Transverse colon (tissue), 4 donors: ENCODE measurements at places on chromosomes 6 and 20. TPM values are rescaled to one million over a fixed set of nuclear protein-coding genes. Genes with fewer than 3 reads are reported as not detected.

DNA sequence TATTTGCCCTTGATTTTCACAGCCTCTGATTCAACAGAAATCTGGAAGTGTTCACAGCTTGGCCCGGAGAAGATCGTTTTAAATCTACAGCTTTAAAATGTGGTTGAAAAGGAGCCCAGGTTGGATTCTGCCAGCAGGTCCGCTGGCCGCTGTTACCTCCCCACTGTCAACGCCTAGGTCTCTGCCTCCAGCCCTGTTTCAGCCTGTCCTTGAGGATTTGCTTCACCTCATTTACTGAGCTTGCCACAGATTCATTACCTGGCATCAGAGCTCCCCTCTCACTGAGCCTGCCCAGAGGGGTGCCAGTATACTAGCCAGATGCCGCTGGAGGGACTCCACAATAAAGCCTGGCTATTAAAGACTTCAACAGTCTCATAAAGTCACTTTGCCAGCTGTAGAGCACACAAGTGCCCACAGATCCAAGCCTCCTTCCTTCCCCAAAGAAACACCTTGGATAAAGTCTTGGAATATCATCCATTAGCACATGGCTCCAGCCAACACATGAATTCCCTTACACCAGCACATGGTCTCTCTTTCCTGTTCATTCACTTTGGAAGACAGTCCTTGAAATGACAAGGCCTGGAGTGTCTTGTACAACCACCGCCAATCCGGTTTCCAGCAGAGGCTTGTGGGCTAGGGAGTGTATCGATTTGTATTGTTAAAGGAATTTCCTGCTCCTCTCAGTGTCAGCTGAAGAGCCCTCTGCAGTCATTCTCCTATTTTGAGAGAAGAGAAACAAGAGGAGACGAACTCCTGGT lies 9.5 kb upstream of the NR2E1 start:
- peaks cover 100% of the 10 kb centered on the region for H3K27me3 ChIP-seq
- no peak for DNase-seq
- no peak overlapping the region for H3K4me3 ChIP-seq
- H3K27ac ChIP-seq, result no peak overlapping the region
- H3K4me1 ChIP-seq, result peaks cover 16% of the 10 kb centered on the region
- H3K36me3 ChIP-seq, result no peaks in the 10 kb centered on the region

- no peak overlapping the region for H3K4me3 ChIP-seq
- no peaks in the 10 kb centered on the region for H3K27me3 ChIP-seq
These were observed 5.0 kb upstream of the CPNE1 start for GRCh38 chr20:35669681-35670080.

GRCh38 chr20:46128310-46129151 lies 10.4 kb downstream of the CD40 start:
- DNase-seq, result no peak
- H3K4me3 ChIP-seq, result no peak overlapping the region
- no peaks in the 10 kb centered on the region for H3K4me1 ChIP-seq
- H3K36me3 ChIP-seq, result no peaks in the 10 kb centered on the region

MEI4 gene
- total RNA-seq, result not detected

- H3K36me3 ChIP-seq, result no peaks in the 10 kb centered on the region
- no peaks in the 10 kb centered on the region for H3K4me1 ChIP-seq
- H3K27ac ChIP-seq, result no peak overlapping the region
- DNase-seq, result no peak
These were observed 792.9 kb downstream of the EYS start for GRCh38 chr6:64914124-64914523.

DNA sequence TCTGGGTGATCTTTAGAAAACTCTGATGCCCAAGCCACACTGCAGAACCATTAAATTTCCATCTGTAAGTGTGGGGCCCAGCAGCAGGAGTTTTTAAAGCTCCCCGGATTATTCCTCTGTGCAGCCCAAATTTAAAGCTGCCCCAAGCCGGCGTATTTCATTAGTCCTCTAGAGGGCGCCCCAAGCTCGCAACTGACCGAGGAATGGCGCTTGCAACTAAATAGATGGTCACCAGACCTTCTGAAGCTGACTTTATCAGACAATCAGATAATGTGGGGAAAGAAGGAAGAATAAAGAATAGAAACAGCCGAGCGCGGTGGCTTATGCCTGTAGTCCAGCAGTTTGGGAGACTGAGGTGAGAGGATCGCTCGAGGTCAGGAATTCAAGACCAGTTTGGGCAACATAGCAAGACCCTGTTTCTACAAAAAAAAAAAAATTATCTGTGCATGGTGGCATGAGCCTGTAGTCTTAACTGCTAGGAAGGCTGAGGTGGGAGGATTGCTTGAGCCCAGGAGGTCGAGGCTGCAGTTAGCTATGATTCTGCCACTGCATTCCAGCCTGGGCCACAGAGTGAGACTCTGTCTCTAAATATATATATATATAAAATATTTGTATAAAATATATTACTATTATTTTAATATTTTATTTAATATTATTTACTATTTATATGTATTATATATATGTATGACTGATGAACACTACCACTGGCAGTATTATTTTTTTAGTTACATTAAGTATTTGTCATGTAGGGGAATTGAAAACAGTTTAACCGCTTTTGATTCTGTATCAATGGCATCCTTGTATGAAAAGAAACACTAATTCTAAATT lies 56.0 kb downstream of the OTOR start:
- H3K27ac ChIP-seq, result no peak overlapping the region
- peaks cover 35% of the 10 kb centered on the region for H3K27me3 ChIP-seq
- no peaks in the 10 kb centered on the region for H3K4me1 ChIP-seq
- H3K4me3 ChIP-seq, result no peak overlapping the region
- DNase-seq, result peak; percentile 38

DNA sequence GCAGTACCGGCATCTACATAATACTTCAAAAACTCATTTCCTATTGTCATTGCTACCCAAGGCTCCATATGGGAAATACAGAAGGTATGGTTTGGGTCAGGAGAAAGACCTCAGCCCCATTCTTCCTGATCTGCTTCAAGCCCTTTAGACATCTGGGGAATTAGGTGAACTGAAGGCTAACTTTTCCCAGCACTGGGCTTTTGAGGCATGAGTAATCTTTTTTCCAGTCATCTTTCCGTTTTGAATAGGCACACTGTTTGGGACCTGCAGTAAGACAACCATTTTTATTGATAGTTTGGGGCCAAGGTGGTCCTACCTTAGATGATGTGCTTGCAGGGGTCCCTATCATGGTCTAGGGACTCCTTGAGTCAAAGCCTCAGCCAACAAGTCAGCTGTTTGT lies 198.4 kb downstream of the HAO1 start:
- H3K27ac ChIP-seq, result no peak overlapping the region
- H3K27me3 ChIP-seq, result no peaks in the 10 kb centered on the region
- no peak for DNase-seq
- H3K4me1 ChIP-seq, result no peaks in the 10 kb centered on the region
- H3K4me3 ChIP-seq, result no peak overlapping the region
- H3K36me3 ChIP-seq, result no peaks in the 10 kb centered on the region

DNA sequence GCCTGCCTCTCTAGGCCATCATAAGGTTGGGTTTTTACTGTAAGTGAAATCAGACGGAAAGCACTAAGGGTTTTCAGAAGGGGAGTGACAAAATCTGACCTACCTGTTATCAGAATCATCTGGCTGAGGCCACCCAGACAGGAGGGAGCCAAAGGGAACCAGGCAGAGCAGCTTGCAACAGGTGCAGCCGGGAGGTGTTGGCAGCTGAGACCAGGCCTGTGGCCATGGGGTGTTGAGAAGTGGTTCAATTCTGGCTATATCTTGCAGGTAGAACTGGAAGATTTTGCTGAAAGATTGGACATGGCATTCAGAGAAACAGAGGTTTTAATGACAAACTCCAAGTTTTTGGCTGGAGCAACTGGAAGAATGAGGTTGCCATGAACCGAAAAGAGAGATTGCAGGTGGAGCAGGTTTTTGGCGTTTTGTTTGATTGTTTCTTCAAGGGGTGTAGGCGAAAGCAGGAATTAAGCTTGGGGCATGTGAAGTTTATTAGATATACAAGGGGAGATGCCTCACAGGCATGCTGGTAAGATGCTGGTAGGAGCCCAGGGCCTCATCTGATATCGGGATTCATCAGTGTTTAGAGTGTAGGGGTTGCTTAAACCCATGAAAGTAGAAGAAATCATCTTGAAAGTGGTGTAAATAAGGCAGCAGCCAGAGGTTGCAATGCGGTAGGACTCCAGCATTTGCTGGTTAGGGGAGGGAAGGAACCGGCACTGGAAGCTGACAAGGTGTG lies 35.1 kb upstream of the MAP3K4 start:
- no peaks in the 10 kb centered on the region for H3K4me1 ChIP-seq
- peaks cover 7% of the 10 kb centered on the region for H3K27me3 ChIP-seq
- no peak overlapping the region for H3K27ac ChIP-seq
- no peak overlapping the region for H3K4me3 ChIP-seq

LAMA4 gene
- total RNA-seq, result 27.3 TPM

GRCh38 chr20:36064658-36065426 lies 89.7 kb upstream of the EPB41L1 start:
- DNase-seq, result peak; percentile 98
- H3K36me3 ChIP-seq, result no peaks in the 10 kb centered on the region
- H3K4me1 ChIP-seq, result peaks cover 9% of the 10 kb centered on the region
- H3K27ac ChIP-seq, result peak overlapping the region; percentile 88

ECT2L gene
- not detected for total RNA-seq

DNA sequence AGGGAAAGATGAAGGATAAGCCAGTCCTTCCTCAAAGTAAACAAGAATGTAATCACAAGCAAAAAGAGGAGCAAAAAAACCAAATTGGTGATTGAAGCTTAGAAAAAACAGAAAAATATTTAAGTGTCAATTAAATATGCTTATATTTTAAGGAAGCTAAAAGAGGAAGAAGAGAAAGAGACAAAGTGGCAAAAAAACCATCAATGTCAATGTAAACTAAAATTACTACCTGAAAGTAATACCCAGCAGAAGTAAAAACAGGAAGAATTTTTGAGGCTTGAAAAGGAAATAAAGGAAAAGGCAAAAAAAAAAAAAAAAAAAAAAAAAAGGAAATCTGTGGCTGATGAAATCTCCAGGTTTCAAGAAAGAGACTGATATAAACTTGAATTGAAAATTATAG lies 36.2 kb upstream of the OGFRL1 start:
- no peaks in the 10 kb centered on the region for H3K36me3 ChIP-seq
- H3K4me1 ChIP-seq, result no peaks in the 10 kb centered on the region
- H3K27me3 ChIP-seq, result no peaks in the 10 kb centered on the region
- H3K27ac ChIP-seq, result no peak overlapping the region

DNA sequence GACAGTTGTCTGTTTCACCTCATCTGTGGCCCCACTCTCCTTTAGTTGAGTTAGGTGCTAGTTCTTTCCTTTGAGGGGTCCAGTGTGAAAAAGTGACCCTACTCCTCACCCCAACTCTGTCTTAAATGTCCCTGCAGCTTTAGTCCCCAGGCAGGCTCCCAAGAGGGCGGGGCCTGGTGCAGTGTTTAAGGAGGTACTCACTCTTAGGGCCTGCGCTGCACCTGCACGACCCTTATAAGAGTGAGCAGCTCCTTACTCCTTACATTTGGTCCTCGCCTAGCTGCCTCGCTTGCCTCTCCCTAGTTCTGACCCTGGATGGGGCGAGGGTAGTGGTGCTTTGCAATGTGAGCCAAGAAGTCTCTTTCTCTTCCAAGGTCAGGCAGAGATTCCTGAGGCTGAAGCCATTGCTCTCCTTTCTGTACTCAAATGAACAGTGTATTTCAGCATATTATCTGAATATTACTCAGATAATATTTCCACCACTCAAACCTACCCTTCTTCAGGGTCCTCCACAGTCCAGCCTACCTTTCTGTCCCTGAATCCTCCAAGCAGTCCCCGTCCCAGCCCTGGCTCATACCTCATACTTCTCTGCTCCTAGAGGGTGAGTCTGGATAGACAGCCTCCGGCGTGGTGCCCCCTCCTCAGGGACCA lies 11.9 kb upstream of the VEGFA start:
- H3K27ac ChIP-seq, result no peak overlapping the region
- no peaks in the 10 kb centered on the region for H3K4me1 ChIP-seq
- H3K27me3 ChIP-seq, result no peaks in the 10 kb centered on the region
- H3K4me3 ChIP-seq, result no peak overlapping the region
- H3K36me3 ChIP-seq, result no peaks in the 10 kb centered on the region

DNA sequence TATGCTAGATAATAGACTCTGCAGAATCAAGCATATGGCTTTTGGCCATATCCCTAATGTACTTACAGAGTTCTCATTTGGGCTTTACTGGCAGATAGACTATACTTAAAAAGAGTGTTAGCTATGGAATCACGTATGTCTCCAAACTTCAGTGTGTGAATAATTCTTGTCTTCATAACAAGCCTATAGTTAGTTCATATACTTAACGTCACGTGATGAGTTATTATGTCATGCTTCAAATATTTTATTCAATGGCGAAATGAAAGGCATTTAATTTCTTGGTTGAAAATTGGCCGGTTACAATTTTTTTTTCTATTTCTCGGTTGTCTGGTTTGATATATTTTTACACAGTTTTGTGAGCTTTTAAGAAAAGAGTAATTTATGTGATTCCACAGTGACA lies 62.7 kb downstream of the MEI4 start:
- H3K27me3 ChIP-seq, result no peaks in the 10 kb centered on the region
- H3K4me1 ChIP-seq, result no peaks in the 10 kb centered on the region
- no peak overlapping the region for H3K27ac ChIP-seq
- no peak for DNase-seq
- no peaks in the 10 kb centered on the region for H3K36me3 ChIP-seq

SLC17A1 gene
- not detected for total RNA-seq

DNA sequence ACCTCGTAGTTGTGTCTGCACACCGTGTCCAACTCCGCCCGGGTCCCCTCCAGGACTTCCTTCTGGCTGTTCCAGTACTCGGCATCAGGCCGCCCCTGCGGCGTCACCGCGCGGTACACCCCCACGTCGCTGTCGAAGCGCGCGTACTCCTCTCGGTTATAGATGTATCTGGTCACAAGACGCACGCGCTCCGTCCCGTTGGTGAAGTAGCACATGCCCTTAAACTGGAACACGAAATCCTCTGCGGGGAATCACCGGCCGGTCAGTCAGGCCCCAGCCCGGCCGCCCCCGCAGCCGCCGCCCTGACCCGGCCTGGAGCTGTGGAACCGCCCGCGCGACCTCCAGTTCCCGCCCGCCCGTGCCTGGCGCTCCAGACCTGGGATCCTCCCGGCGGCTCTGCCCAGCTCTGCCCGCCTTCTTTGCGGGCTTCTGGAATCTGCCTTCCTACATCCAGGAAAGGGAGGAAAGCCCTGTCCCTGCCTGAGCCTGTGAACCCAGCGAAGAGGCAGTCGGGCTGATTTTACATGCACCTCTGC lies 1.6 kb downstream of the HLA-DQB1 start:
- H3K4me1 ChIP-seq, result no peaks in the 10 kb centered on the region
- DNase-seq, result peak; percentile 40
- H3K4me3 ChIP-seq, result no peak overlapping the region

- H3K27ac ChIP-seq, result no peak overlapping the region
- H3K27me3 ChIP-seq, result peaks cover 6% of the 10 kb centered on the region
- H3K4me1 ChIP-seq, result peaks cover 4% of the 10 kb centered on the region
- H3K4me3 ChIP-seq, result no peak overlapping the region
- no peaks in the 10 kb centered on the region for H3K36me3 ChIP-seq
These were observed 19.6 kb downstream of the WFDC2 start for GRCh38 chr20:45489083-45489531.

BTN1A1 gene
- not detected for total RNA-seq

- DNase-seq, result peak; percentile 36
- peaks cover 7% of the 10 kb centered on the region for H3K4me1 ChIP-seq
These were observed 3.0 kb downstream of the LAMA4 start for GRCh38 chr6:112251171-112251875.
